ENCODE measurements at places on chromosomes 3 and 15.

DNA sequence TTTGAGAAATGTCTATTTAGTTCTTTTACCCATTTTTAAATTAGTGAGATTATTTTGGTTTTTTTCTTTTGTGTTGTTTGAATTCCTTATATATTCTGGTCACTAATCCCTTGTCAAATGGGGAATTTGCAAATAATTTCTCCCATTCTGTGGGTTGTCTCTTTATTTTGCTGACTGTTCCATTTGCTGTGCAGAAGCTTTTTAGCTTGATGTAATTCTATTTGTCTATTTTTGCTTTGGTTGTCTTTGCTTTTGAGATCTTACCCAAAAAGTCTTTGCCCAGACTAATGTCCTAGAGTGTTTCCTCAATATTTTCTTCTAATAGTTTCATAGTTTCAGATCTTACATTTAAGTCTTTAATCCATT is 472.9 kb downstream of the TBL1XR1 start:
- no peak for DNase-seq

GRCh38 chr3:94544131-94544789 is 481.4 kb downstream of the NSUN3 start:
- no peak for DNase-seq

DNA sequence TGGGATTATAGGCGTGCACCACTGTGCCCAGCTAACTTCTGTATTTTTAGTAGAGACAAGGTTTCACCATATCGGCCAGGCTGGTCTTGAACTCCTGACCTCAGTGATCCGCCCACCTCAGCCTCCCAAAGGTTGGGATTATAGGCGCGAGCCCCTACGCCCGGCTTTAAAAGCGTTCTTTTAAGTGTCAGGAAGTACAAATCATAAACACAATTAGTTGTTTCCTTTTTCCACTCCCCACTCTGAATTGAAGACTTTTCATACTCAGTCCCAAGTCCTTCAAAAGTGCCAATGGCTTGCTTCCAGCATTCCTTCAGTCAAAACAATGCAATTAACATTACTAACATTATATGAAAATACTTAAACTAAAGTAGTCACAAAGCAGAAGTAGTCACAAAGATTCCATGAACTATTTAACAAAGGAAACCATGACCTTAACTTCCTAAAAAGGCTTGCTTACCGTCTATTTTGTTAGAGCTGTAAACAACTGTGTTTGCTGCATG is 8.1 kb downstream of the WDR82 start:
- no peak for DNase-seq

GRCh38 chr3:153734777-153735551 is 386.2 kb upstream of the ARHGEF26 start:
- DNase-seq: no peak

- DNase-seq: no peak
These were observed 7.1 kb downstream of the BLOC1S6 start for GRCh38 chr15:45594319-45594718.
